ENCODE measurements at places on chromosomes 3 and 15. TPM values are rescaled to one million over a fixed set of nuclear protein-coding genes. Genes with fewer than 3 reads are reported as not detected.

DNAJA4 gene
- total RNA-seq: 29.7 TPM

ADGRG7 gene
- 27.0 TPM for total RNA-seq

PLA2G4D gene
- not detected for total RNA-seq

CHP1 gene
- total RNA-seq: 62.8 TPM

KCNH8 gene
- not detected for total RNA-seq

TMEM108 gene
- not detected for total RNA-seq

DNA sequence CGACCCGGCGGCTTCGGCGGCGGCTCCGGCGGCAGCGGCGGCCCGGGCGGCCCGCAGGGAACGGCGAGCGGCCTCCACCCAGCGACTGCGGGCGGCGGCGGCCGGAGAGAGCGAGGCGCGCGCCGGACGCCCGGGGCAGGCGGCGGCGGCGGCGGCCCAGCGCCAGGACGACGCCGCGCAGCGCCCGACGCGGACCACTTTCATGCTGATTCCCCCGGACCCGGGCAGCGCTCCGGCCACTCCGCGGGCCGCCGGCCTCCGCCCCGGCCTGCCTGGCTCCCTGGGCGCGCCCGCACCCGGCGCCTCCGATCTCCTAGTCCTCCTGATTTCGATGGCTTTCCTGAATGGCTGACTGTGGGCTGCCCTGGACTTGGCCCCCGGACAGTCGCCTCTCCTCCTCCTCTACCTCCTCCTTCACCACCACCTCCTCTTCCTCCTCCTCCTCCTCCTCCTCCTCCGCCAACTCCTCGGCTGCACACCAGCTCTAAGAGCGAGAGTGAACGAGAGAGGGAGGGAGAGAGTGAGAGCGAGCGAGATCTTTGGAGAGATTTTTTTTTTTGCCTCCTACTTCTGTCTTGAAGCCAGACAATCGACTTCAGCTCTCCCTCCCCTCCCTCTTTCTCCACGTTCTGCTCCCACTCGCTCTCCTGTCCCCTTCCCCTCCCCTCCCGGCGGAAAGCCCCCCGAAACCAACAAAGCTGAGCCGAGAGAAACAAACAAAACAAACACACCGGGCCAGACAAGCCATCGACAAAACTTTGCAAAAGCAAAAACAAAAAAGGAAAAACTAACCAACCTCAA is 844 bp downstream of the NR2F2 start:
- DNase-seq: no peak

DNA sequence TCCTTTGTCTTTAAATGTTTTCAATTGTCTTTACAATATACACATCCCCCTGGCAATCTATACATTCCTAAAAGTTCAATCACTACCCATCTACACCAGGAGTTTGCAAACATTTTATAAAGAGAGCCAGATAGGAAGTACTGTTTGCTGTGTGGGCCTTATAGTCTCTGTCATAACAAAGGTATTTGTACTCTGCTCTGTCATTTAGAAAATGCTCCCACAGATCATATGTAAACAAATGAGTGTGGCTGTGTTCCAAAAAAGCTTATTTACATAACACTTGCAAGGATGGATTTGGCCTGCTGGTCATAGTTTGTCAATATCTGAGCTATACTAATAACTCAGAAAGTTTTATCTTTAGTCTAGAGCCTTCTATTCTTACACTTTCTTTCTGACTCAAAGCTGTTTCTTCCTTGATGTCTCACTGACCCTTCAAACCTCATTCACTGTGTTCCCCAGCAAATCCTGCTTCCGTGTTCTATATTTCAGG is 511.9 kb downstream of the GBE1 start:
- DNase-seq: no peak

DNA sequence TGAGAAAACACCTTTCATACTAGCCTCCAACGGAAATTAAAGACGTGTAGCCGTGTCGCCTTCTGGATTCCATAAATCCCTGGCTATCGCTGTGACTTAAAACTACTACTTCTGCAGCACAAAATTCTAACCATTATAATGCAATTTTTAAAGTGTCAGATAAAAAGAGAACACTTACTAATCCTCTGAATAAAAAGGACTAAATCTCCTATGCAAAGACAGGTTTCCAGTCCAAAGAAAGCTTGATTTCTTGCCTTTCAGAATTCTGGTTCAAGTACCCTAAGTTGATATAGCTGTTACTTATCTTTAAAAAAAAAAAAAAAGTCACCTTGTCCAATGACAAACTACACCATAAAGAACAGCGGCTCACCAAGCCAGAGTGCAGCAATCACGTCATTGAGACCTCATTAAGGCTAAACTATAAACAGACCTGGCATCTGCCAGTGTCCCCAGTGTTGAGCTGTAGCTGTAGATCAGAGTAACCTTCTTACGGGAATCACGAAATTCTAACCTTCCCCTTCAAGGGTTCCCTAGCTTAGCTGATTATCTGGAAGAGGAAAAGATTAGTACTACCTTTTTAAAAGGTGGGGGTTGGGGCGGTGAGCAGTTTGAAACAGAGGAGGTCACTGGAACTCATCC is 2.2 kb downstream of the ABCC5 start:
- no peak for DNase-seq

DNA sequence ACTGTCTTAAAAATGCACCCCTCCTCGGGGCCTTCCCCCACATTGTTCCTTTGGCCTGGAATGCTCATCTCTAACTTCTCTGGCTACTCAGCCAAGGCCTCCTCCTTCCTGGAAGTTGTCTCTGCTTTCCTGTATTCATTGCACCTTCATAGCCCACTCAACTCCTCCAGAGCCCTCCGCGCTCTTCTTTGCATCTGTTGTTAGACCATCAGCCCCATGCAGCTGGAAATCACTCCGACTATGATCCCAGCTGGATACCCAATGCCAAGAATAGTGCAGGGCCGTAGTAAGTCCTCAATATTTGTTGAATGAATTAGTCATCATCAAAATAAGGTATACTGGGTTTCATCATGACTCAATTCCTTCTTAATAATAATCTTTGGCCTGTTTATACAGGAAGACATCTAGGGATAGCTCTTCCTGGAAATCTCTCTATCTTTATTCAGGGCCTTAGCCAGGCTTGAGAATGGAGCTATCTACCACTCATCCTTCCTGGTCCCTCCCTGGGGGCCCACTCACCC is 112.7 kb downstream of the SYNPR start:
- no peak for DNase-seq

GRCh38 chr15:55960946-55961345 is 32.5 kb downstream of the NEDD4 start:
- DNase-seq: no peak

DNA sequence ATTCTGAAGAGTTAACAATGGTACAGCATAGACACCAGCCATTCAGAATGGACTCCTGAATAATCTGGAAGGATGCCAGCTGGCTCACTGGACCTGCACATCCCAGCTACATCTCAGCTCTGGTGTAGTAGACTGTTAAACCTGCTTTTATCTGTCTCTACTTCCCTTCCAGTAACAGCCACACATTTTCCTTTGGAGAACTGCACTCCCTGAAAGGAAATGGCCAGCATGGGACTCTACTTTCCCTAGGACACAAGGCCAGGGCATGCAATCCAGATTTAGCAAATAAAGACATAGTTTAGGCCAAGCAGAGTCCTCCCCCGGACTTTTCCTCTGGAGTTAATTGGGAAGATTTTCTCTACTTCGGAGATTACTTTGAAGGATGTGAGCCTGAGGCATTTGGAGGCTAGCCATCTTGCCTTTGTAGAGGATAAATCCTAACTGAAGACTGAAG is 82.7 kb upstream of the TCF12 start:
- no peak for DNase-seq

DNA sequence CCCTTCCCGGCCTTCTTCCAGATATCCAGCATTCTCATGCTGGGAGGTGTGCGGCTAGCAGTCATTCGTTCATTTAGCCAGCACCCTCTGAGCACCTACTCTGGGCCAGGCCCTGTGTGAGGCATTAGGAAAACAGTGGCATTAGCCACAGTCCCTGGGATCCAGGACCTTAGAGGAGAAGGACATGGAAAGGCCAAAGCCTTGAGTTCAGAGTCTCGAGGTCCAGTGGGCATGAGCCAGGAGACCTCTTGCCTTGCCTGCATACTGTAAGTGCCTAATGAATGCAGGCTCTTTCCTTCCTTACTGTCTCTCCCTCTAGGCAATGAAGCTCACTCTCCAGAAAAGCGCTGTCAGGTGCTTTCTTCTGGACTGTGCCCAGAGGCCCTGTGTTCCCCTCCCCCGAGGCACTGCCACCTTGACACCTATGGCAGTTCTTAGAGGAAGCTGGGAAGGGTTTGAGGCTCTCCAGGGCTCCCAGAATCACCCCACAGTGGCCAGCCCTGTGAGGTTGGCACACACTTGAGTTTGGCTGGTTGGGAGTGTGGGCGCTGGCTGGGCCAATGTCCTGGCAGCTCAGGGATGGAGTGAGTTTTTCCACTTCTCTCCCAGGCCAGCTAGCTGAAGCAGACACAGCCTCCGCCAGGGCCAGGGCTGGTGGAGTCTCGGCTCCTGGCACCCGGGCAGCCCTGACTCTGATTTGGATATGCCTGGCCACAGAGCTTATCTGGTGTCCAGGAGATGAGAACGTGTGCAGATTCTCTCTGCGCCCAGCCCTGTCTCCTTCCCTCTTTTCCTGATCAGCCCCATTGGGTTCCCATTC is 5.4 kb downstream of the CORO2B start:
- DNase-seq: no peak

DNA sequence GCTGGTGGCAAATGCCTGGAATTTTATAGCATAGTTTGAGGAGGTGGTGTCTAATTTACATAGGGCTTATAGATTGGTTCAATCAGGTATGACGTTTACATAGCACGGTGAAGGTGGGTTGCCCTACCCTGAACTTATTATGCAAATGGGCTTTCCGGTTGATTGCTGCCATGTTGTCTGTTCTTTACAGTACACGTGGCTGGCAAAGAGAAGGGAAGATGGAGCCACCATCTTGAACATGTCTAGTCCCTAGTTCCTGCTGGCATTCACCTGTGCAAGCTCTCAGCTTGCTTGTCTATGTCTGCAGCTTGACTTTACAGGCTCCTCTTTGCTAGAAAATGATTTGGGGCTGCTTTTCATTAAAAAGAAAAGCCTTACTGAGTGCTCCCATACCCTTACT is 14.0 kb upstream of the STAC start:
- DNase-seq: no peak

GRCh38 chr15:41512940-41513505 is 604 bp downstream of the LTK start:
- DNase-seq: peak; percentile 46

- peak; percentile 20 for DNase-seq
Observed at GRCh38 chr3:51441282-51442030, 50.4 kb downstream of the RBM15B start.

GRCh38 chr3:171566803-171567422 is 106.7 kb upstream of the TNIK start:
- no peak for DNase-seq

DNA sequence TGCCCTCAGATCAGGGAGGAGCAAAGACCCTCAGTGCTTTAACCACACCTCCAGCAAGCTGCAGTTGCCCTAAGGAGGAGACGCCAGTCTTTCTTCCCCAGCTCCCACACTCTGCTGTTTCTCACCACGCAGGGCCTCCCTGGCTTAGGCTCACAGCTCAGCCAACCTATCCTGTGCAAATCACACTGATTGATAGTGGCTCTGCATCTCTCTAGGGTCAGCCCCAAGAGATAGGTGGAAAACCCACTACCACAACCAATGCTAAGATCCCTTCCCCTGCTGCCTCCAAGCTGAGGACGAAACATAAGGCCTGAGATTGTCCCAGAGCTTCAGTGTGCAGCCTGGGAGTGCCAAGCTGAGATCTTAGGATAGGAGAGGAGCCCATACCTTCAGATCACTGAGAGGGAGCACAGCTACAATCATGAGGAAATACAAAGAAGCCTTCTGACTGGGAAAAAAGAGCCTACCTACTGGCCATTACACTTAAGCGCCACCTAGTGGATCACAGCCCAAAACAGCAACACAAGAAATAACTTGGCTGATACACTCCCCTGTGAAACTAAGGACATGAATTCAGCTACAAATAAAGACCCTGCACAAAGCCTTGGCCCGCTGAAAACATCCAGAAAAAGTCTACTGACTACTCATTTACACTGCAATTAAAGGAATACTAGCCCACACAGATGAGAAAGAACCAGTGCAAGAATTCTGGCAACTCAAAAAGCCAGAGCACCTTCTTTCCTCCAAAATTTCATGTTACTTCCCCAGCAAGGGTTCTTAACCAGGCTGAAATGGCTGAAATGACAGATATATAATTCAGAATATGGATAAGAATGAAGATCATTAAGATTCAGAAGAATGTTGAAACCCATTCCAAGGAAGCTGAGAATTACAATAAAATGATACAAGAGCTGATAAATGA is 271.5 kb upstream of the DCBLD2 start:
- peak; percentile 59 for DNase-seq

GRCh38 chr3:39013289-39013688 is 38.5 kb downstream of the SCN11A start:
- DNase-seq: no peak

GRCh38 chr15:74250266-74250665 is 14.1 kb downstream of the CCDC33 start:
- no peak for DNase-seq

DNA sequence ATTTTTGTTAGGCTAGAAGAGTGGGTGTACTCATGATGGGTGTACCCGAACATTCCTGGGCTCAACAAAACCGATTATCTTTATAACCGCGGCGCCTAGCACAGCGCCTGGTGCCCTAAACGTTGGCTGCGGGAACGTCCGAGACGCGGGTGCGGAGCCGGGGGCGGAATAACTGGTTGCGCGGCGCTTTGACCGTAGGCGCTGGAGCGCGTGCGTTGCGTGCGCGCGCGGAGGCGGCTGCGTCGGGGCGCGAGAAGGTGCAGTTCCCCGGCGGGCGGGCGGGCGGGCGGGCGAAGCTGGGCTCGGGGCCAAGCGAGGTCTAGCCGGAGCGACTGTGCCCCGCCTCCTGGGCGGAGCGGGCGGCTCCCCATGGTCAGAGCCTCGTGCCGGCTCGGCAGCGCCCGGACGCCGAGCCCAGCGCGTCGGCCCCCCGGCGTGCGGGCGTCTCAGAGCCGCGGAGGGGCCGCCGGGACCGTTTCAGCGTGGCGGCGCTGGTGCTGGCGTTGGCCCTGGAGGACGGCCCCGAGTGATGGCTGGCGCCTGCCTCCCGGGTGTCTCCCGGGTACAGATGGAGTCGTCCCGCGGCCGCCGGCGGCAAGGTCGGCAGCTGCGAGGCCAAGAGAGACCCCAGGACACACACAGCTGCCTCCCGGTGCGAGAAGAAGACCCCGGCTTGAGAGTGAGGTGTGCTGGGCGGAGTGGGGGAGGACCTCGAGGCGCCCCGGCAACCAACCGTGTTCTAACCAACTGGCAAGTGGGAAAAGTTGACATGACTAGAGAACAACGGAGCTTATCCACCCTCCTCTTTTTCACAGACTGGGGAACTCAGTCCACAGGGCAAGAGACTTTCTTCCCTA is at the start of gene PLAAT1:
PLAAT1 (plus strand) TSS at position 373 of the 857 bp plus-strand sequence. CDS start 14,429 bp downstream, outside the sequence.
- DNase-seq: no peak

DNA sequence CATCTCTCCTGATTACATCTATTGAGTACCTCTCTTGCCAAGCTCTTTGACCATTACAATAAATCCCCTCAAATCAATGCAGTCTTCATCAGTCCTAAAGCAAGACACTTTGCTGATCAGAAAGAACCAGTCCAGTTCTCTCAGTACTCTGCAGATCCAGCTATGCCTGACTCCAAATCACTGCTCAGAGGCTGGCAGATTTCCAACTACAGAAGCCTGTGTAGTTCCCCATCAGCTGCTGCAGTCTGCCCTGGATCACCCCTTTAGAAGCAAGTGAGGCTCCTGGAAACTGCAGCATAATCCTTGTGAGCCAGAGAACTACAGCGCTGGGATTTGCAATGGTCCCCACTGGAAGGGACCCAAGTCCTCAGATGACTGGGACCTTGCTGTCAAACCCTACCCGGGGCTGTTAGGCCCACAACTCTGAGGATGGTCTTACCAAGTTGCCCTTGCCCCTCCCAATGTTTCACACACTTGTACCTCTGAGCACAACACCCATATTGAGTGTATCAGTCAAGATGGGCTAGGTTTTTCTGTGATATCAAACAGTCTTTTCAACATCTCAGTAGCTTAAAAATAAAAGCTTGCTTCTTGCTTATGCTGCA is 81.9 kb upstream of the TOPAZ1 start:
- no peak for DNase-seq

Measured in activated CD8-positive, alpha-beta T cell treated with anti-CD3 and anti-CD28 coated beads, Interleukin-2, amount 10 ng/mL, durations not matched to agents 7 days and 5 days (primary cell).